ENCODE measurements at places on chromosomes 1 and 21. TPM values are rescaled to one million over a fixed set of nuclear protein-coding genes. Genes with fewer than 3 reads are reported as not detected.

GPR161 gene
- 5.2 TPM for total RNA-seq

GRCh38 chr1:152806576-152806975, at the start of gene LCE1C:
Gene LCE1C (minus strand): TSS chr1:152806651. CDS start chr1:152805478, 1,173 bp downstream.
- no peak within 1 kb of the TSS for H3K27ac ChIP-seq

DNA sequence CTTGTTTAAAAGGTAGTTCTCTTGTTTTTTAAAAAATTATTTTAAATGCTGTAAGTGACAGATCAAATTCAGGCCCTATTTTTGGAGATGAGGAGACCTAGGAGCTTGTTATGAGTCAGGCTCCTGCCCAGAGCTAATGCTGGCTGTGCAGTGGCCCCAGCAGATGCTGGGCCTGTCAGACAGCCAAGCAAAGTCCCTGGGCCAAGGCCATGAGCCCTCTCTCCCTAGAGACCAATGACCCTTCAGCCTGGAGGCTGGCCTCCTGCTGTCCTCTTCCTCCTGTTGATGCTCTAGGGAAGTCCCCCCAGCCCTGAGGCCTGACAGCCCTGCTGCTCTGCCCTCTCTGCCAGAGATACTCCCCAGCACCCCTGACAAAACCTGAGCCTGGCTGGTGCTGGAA, 128.1 kb upstream of the CTTNBP2NL start:
- H3K27ac ChIP-seq = peak overlapping the region; percentile 44
- no peak for DNase-seq
- H3K27me3 ChIP-seq = no peaks in the 10 kb centered on the region
- H3K36me3 ChIP-seq = no peaks in the 10 kb centered on the region
- H3K4me3 ChIP-seq = no peak overlapping the region

DNA sequence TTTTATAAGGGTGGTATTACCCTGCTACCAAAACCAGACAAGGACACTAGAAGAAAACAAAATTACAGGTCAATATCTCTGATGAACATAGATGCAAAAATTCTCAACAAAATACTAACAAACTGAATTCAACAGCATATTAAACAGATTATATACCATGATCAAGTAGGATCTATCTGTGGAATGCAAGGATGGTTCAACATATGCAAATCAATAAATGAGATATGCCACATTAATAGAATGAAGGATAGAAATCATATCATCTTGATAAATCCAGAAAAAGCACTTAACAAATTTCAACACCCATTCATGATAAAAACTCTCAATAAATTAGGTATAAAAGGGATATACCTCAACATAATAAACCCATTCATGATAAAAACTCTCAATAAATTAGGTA, 24.3 kb upstream of the MYBPHL start:
- no peak overlapping the region for H3K27ac ChIP-seq
- no peaks in the 10 kb centered on the region for H3K27me3 ChIP-seq
- no peak overlapping the region for H3K4me3 ChIP-seq
- H3K4me1 ChIP-seq = no peaks in the 10 kb centered on the region
- DNase-seq = no peak
- H3K36me3 ChIP-seq = peaks cover 87% of the 10 kb centered on the region

- no peaks in the 10 kb centered on the region for H3K36me3 ChIP-seq
- DNase-seq = peak; percentile 35
- no peak overlapping the region for H3K4me3 ChIP-seq
- no peaks in the 10 kb centered on the region for H3K27me3 ChIP-seq
- peak overlapping the region; percentile 46 for H3K27ac ChIP-seq
Measured at GRCh38 chr1:81681601-81682266, 119.0 kb upstream of the ADGRL2 start.

DNA sequence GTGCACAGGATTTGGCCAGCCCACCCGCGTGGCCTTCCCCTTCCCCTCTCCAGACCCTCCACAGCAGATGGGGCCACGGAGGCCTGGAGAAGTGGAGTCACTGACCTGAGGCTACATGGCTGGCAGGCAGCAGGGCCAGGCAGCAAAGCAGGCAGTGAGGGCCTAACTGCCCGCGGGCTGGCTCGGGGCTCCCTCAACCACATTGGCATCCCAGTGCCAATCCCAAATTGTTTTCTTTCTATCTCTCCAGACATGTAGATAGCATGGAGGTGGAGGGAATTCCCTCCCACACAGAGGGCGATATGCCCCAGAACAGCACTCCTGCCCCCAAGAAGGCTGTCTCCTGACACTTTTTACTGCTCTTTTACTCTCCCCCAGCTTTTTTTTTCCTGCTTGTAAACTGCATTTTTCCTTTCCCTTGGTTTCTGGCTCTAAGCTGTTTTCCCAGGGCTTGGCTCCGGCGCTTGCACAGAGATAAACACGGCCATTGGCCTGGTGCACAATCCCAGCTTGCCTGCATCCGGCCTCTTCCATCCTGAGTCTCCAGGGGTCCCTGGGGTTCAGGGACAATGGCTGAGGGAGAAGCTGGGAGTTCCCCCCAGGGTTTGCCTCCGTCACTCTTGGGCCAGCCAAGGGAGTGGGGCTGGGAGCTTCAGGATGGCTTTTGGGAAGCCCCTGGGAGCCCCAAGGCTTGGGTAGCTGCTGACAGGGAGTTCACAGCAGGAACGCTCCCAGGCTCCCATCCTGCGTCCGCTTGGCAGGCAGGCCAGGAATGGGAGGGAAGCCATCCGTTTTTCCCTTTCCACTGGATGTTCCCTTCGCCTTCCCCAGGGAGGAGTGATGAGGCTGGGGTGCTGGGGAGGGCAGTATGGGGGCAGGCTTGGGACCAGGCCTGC, 7.0 kb downstream of the EPHX1 start:
- no peaks in the 10 kb centered on the region for H3K36me3 ChIP-seq
- H3K4me3 ChIP-seq = no peak overlapping the region
- no peaks in the 10 kb centered on the region for H3K27me3 ChIP-seq
- peak; percentile 42 for DNase-seq
- H3K27ac ChIP-seq = peak overlapping the region; percentile 94
- peaks cover 97% of the 10 kb centered on the region for H3K4me1 ChIP-seq

KAZN gene
- total RNA-seq = 7.1 TPM

DNA sequence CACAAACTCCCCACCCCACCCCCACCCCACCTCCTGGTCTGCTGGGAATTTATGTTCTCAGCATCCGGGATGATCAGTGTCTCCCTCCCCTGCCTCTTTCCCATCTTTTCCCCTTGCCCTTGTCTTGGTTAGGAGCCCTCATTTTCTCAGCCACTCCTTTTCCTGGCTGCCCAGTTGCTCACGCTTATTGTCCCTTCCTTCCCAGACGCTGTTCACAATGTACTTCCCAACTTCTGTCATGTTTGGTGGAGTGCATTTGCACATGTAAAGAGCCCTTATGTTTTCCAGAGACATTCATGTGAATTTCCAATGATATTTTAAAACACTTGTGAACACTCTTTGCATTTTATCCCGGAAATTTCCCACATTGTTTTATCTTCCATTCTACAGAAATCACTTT, 192.1 kb downstream of the RHOU start:
- H3K4me1 ChIP-seq = no peaks in the 10 kb centered on the region
- no peak overlapping the region for H3K4me3 ChIP-seq
- H3K27ac ChIP-seq = no peak overlapping the region
- DNase-seq = no peak

GRCh38 chr1:19438516-19439195, 46.7 kb downstream of the CAPZB start:
- no peak overlapping the region for H3K4me3 ChIP-seq

DNA sequence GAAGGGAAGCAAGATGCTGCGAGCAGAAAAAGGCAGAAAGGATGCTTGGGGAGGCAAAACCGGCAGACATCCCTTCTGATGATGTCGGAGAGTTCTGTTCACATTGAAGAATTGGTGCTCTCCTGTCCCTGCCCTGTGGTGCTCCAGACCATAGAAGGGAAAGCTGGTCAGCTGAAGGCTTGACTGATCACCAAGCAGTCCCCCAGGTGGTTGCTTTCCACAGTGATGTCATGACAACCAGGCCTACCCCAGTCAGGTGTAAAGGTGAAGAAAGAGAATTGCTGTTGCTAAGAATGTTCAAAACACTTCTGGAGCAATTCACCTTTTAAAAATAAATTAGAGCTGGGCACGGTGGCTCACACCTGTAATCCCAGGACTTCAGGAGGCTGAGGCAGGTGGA, 59.5 kb downstream of the OPTC start:
- DNase-seq = no peak
- no peak overlapping the region for H3K27ac ChIP-seq
- H3K36me3 ChIP-seq = no peaks in the 10 kb centered on the region
- H3K4me1 ChIP-seq = peaks cover 55% of the 10 kb centered on the region
- H3K27me3 ChIP-seq = no peaks in the 10 kb centered on the region
- H3K4me3 ChIP-seq = no peak overlapping the region

DNA sequence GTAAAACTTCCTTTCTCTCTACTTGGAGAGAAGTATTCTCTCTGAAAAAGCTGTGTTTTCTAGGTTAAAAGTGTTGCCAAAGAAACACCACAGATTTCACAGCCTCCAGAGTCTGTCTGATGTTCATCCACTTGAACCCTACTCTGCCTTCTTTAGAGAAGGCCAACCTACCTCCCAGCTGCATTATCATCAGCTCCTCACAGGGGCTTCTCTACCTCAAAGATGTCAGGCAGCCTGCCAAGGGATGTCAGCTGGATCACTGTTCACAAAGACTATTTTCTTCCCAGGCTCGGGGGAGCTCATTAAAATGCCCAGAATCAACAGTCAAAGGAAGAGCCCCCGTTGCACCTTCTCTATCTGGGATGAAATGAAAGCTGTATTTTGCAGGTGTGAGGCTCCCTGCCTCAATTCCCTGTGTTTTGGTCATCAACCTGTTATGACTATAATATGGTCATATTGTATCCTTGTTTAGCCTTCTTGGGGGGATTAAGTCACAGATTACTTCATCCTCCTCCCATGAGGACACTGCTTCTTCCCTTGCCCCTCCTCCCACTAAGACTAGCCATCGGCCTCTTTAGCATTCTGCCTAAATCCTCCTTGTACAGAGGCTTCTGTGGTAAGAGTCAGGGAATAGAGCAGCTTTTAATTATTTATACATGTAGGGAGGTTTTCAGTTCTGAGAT, 25.7 kb downstream of the ANGPTL7 start:
- H3K4me3 ChIP-seq = no peak overlapping the region
- H3K4me1 ChIP-seq = no peaks in the 10 kb centered on the region
- DNase-seq = no peak
- H3K27me3 ChIP-seq = no peaks in the 10 kb centered on the region
- H3K36me3 ChIP-seq = peaks cover 100% of the 10 kb centered on the region
- H3K27ac ChIP-seq = no peak overlapping the region

- no peak overlapping the region for H3K27ac ChIP-seq
- peaks cover 12% of the 10 kb centered on the region for H3K4me1 ChIP-seq
- no peak for DNase-seq
- H3K4me3 ChIP-seq = no peak overlapping the region
Measured at GRCh38 chr1:201877877-201878401, 10.8 kb upstream of the SHISA4 start.

TBX19 gene
- total RNA-seq = 1.3 TPM

GRCh38 chr21:45333583-45334121, 46.0 kb upstream of the POFUT2 start:
- H3K27me3 ChIP-seq = no peaks in the 10 kb centered on the region
- peaks cover 12% of the 10 kb centered on the region for H3K4me1 ChIP-seq
- H3K36me3 ChIP-seq = no peaks in the 10 kb centered on the region
- DNase-seq = no peak

DNA sequence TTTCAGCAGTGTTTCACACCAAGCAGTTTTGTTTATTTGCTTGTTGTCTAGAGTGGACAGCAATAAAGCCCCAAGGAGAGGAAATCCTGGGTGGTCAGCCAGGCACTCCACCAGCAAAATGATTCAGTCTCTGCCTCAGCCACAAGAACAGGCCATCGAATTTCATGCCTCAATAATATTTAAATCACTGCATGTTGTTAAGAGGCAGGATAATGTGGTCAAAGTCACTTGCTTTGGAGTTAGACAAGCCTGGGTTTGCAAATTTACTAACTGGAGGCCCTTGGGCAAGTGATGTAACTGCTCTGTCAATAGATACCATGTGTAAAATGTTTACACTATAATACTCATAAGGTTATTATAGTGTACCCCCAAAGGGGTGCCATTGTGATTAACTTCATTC, 349.6 kb downstream of the LMO4 start:
- DNase-seq = no peak
- H3K27ac ChIP-seq = no peak overlapping the region
- no peaks in the 10 kb centered on the region for H3K36me3 ChIP-seq
- H3K27me3 ChIP-seq = no peaks in the 10 kb centered on the region
- H3K4me1 ChIP-seq = peaks cover 7% of the 10 kb centered on the region

- H3K36me3 ChIP-seq = no peaks in the 10 kb centered on the region
- DNase-seq = no peak
- no peaks in the 10 kb centered on the region for H3K27me3 ChIP-seq
- no peaks in the 10 kb centered on the region for H3K4me1 ChIP-seq
- no peak overlapping the region for H3K4me3 ChIP-seq
Measured at GRCh38 chr1:230891413-230891812, 23.1 kb upstream of the C1orf198 start.

C1QC gene
- 45.0 TPM for total RNA-seq

PEAR1 gene
- 3.1 TPM for total RNA-seq

GRCh38 chr1:72662918-72663317, 380.6 kb upstream of the NEGR1 start:
- H3K4me3 ChIP-seq = no peak overlapping the region
- no peaks in the 10 kb centered on the region for H3K36me3 ChIP-seq
- H3K27me3 ChIP-seq = no peaks in the 10 kb centered on the region
- no peaks in the 10 kb centered on the region for H3K4me1 ChIP-seq
- DNase-seq = no peak

IBA57 gene
- 3.3 TPM for total RNA-seq

DNA sequence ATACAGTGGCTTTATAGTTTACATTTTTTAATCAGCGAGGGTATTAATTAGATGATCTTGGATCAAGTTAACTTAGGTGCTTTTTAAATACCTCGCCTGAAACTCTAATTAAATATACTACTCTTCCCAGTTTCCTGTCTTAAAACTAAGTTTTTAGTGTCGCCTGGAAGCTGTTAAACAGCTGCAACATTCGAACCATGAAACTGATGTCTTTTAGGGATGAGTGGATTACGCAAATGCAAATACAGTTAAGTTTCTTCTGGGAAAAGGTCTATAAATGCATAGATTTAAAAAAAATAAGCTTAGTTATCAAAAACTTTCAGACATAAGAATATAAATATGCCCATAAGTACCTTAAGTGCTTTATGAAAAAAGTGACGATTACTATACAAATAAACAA, 228.3 kb downstream of the PTPRC start:
- no peaks in the 10 kb centered on the region for H3K36me3 ChIP-seq
- no peaks in the 10 kb centered on the region for H3K27me3 ChIP-seq
- H3K27ac ChIP-seq = no peak overlapping the region
- no peaks in the 10 kb centered on the region for H3K4me1 ChIP-seq
- H3K4me3 ChIP-seq = no peak overlapping the region

GRCh38 chr1:229094476-229095311, 176.2 kb upstream of the RAB4A start:
- H3K27ac ChIP-seq = no peak overlapping the region
- no peaks in the 10 kb centered on the region for H3K27me3 ChIP-seq
- no peak overlapping the region for H3K4me3 ChIP-seq
- H3K36me3 ChIP-seq = no peaks in the 10 kb centered on the region
- H3K4me1 ChIP-seq = peaks cover 41% of the 10 kb centered on the region
- peak; percentile 53 for DNase-seq

DNA sequence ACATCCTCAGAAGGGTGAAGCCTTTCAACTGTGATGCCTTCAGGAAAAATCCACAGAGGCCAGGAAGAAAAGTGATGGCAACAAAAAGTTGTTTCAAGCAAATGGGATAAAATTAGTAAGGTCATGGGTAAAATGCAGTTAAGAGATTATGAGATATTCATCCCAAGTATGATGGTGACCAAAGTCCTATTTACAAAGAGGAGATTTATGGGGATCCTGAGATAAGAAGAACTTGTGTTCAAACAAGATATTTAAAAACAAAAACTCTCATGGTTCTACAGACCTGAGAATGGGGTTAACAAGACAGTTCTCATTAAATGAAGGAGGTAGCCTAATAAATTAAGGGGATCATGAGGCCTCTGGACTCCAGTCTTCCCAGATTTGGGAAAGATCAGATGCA, 184.4 kb downstream of the FCRL5 start:
- no peak for DNase-seq
- H3K4me3 ChIP-seq = no peak overlapping the region
- H3K27me3 ChIP-seq = no peaks in the 10 kb centered on the region
- H3K27ac ChIP-seq = no peak overlapping the region
- no peaks in the 10 kb centered on the region for H3K36me3 ChIP-seq
- H3K4me1 ChIP-seq = no peaks in the 10 kb centered on the region

Measured in stomach (tissue), 19 donors.